Activated naive CD8-positive, alpha-beta T cell treated with anti-CD3 and anti-CD28 coated beads for 36 hours (primary cell): ENCODE measurements at places on chromosomes 2 and 18. TPM values are rescaled to one million over a fixed set of nuclear protein-coding genes. Genes with fewer than 3 reads are reported as not detected.
A peak's percentile ranks its signal among the peaks of the same experiment; 100 is the strongest.

DNA sequence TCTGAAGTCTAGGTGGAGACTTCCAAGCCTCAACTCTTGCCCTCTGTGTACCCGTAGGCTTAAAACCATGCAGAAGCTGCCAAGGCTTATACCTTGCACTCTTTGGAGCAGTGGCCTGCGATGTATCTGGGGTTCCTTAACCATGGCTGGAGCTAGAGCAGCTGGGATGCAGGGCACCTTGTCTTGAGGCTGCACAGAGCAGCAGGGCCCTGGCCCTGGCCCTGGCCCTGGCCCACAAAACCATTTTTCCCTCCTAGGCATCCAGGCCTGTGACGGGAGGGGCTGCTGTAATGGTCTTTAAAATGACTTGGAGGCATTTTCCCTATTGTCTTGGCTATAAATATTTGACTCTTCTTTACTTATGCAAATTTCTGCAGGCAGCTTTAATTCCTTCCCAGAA lies 19.2 kb downstream of the SERPINB4 start:
- no peak for DNase-seq

ACMSD gene
- not detected for total RNA-seq

DNA sequence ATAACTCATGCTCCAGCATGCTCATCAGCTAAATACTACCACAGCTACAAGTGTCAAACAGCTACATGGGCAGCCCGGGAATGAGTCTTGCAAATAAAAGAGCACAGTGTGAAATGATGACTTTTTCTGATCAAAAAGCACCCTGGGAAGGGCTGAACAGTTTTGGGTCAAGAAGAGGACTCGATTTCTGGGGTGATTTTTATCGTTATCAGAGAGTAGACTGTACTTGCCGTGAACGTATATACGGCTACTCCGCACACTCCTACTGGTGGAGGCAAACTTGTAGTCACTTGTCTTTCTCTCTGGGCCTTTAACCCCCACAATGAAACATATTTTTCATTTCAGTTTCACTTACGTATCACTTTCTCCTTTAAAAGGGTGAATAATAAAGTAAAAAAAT lies 54.4 kb downstream of the NCKAP5 start:
- DNase-seq: no peak

- DNase-seq: no peak
Measured at GRCh38 chr2:2762913-2763312, 431.8 kb upstream of the MYT1L start.

DNA sequence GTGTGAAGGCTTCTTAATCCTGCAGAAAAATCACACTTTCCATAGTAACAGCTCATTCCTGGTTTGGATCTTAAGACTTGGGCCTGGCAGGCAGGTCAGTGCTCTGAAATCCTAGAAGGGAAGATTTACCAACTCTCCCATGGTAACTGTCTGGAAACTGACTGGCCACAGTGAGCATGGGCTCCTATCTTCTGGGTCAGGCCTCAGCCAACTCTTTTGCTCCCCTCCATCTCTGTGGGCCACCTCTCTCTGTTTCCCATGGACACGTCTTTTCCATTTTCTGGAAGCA lies 86.7 kb downstream of the ACAA2 start:
- no peak for DNase-seq

DNA sequence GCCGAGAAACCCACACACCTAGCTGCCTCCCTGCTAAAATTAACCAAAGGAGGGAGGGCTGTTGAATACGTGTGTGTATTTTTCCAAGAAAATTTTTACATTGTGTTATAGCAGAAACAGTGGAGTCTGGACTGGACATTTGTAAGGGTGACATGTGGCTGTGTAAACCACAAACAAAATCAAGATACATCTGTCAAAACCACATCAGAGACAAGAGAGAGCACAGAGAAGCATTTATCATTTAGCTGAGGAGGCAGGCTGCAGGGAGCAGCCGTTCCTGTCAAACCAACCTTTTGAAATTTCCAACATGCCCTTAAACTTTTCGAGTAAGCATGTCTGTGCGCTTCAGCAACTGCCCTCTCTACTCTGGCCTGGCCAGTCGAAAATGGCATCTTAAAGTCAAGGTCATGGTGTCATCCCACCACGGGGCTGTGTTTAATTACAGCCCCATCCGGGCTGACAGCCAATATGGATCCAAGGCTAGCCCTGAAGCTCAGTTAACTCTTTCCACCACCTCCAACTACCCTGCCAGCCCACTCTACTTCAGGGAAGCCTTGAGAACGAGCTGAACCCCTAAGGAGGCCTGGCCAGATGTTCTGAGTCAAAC lies 8.4 kb downstream of the BCL11A start:
- DNase-seq: no peak

DNA sequence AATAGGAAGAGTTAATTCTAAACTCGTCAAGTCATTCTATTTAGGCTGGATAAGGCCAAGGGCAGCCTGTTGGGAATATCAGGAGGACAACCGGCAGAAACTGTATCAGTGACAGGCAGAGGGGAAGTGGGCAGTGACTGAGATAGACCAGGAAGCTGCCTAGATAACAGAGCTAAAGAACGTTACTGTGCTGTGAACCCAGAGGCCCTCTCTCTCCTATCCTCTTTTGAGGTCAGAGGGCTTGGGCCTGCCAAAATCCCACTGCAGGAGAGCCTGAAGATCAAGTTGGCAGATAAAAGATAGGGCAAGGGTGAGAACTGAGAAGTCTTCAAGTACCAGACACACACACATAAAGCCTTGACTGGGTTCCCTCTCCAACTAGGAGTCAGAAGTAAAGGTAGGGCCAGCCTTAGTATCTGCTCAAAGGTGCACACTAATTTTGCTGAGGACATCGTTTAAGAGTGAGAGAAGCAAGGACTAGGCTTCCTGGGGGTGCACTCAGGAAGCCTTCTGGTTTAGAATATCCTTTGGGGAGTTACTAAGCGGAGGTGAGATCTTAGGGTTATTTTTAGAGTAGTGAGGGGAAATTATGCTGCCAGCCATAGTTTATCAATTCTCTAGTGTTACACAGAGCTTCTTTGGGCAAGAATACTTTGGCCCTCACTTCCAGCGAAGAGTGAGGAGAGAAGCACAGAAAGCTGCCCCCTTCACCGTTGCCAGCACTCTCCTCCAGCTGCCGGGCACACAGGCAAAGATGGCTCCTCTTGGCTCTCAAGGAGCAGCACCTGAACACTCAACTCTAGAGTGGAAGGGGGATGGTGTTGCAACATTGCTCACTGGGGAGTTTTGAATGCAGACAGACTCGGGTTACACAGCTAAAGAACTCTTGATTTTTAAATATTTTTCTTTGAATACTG lies 9.8 kb downstream of the CAVIN2 start:
- no peak for DNase-seq

GRCh38 chr18:74633652-74634352 lies 36.1 kb downstream of the ZNF407 start:
- DNase-seq: no peak

DNA sequence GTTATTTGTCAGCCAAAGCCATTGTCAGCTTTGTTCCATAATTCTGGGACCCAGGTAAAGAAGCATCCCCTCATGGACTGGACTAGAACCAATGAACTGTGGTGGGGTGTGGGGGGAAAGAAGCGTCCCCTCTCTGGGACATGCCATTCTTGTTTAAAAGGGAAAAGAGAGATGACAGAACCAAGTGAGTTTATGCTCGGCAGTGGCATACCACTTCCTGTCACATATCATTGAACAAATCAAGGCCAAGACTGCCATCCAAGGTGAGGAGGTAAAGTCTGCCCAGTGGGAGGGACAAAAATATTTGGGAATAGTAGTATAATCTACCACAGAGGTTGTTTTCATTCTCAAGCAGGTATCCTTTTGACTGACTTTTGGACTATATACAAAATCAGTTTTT lies 4.7 kb upstream of the GLS start:
- DNase-seq: no peak

GRCh38 chr2:164719996-164720941 lies 99.0 kb upstream of the GRB14 start:
- no peak for DNase-seq

C1QL2 gene
- not detected for total RNA-seq

RAB27B gene
- not detected for total RNA-seq

- DNase-seq: peak; percentile 31
Measured at GRCh38 chr18:58535340-58536201, 93.3 kb downstream of the ALPK2 start.

LRRTM1 gene
- total RNA-seq: not detected

DNA sequence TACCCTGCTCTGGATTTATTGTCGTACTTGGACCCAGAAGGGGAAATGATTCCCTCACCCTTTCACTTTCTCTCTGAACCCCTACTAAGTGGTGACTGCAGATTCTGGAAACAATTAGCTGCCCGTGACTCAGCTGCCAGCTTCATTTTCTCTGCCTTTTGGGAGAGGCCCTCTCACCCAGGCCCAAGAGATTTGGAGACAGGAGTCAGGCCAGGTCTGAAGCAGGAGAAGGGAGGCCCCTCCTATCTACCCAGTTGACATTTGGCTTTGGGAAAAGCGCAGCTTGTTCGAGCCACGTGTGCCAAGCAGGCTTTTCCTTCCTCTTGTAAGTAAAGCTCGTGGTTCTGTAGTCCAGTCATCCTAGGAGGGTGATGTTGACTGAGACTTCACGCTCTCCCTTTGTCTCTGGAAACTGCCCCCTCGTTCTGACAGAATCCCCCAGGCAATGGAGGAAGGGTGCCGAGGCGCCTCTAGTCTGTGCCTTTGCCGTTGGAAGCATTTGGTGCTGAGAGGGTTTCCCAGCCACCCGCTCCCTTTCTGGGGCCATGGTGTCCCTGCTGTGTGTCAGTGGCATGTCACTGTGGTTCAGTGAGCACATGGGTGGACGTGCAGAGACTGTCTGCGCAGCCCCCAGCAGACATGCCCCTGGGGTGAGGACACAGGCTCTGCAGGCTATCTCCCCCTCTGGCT lies 8.6 kb downstream of the OXER1 start:
- DNase-seq: no peak

DNA sequence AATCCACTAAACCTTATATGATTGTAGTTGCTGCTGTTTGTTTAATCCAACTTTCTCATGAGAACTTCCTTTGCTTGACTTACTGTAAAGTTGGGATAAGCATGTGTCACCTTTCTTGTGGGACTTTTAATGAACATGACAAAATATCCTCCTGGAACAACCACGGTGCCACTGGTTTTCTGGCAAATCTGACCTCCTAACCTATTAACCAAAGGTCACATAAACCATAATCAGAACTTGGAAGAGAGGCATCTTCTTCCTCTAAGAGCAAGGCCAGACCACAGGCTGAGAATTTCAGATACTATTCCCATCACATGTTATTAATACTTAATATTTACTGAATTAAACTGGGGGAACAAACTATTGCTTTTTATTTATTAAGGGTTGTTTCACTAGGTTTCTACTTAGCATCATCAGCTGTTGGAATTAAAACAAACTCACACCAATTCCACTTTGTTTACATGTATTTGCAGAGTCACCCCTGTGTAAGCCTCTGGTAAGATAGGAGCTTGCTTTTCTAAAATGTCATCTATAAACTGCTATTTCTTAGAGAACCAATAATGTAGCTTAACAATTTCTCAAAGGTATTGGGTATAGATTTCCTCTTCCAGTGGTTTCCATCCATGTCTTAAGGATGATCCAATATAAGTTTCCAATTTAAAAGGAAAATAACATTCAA lies 2.2 kb downstream of the SLC40A1 start:
- DNase-seq: no peak

DNA sequence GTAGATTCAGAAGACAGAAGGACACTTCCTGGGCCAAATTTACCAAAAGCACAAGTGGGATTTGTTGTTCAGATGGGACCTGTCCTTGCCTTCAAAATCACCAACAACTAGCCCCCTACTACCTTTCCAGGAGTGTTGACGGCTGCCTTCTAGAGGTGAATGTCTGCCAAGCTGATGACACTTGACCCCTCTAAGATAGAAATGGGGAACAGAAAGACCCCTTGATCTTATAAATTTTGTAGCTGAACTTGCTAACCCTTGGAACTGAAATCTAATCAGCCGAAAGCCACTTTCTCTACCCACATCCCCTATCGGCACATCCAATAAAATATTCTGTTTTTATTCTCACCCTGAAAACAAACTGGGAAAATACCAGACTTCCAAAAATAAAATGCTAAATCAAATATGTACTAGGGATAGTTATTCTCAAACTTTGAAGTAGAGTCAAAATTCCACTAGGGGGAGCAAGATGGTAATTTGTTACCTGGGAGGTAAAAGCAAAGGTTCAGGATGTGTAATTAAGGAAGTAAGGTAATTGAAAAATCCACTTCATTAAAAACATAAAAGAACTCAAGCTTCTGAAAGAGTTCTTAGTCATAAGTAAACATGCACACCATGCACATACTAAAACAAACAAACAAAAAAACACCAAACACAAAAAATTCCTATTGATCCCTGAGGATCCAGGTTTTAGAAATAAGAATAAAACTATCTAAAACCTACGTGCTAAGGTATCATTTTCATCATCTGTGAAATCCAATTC lies 119.2 kb downstream of the ANKRD44 start:
- no peak for DNase-seq

- DNase-seq: no peak
Measured at GRCh38 chr2:177396703-177397460, 4.3 kb downstream of the AGPS start.

DNA sequence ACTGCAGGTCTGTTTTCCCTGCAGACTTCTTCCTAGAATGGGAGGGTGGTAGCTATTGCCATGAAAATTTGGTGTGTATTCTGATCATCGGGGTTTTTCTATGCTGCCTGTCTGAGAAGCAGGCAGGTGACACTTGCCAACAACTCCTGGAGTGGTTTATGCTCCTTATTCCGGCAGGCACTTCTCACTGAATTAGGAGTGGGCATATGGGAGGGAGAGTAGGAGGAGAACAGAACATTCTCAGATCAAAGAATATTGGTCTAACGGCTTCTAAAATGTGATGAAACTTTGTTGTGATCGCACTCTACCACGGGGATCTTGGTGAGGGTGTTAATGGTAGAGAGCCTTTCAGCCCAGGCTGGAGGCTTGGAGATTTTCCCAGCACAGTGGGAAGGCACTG lies 480.8 kb downstream of the PLCL1 start:
- no peak for DNase-seq

DNA sequence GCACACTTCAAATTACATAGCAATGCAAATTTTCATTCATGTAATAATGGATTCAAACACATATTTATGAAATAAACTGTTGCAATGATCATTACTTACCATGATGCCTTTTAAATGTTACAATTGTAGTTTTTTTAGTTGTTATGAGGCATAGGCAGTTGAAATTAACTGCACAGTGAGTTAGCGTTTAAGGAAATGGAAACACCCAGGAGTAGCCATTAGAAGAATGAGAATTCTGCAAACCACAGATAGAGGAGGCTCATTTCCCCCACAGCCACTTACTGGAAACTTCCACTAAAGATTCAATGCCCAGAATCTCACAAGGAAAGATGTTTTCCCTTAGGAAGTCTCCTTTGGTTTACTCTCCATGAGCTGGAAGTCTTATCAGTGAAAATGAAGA lies 8.4 kb downstream of the ARL4C start:
- no peak for DNase-seq

ERFE gene
- total RNA-seq: 0.34 TPM
